Dermis blood vessel endothelial cell (primary cell): ENCODE measurements at places on chromosomes 2 and 18.

GRCh38 chr2:102037681-102038080 lies 45.9 kb downstream of the IL1R2 start:
- peak; percentile 33 for DNase-seq

DNA sequence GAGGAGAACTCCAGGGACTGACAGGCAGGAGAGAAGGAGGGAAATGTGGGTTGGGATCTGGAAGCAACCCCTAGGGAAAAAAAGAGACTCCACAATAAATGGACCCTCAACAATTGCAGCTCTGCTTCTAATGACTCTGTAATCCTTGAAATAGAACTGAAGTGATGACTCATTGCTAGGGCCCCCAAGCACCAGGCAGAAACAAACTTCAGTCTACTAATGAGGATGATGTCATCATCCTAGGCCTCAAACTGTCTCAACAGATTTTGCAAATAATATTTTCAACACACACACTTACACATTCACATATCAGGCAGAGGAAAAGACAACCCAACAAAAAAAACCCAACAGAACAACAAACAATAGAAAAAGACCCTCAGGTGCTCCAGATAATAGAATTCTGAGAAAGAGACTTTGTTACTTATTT lies 143.3 kb downstream of the HDAC4 start:
- peak; percentile 75 for DNase-seq

DNA sequence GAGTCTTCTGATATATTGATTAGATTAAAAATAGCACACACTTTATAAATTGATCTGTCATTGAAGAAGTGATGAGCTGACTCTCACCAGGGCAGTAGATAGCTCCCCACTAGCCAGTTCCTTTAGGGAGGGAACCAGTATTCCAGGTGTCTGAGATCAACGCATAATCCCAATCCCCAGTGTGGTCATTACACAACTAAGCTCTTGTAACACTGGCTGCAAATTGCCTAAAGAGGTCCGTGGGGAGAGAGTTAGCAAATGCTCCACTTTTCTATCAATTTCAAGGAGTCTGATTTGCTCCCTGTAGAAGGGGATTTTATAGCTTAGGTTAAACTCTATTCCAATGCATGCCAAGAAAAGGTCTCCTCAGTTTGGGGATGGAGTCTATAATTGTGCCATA lies 7.7 kb downstream of the SLC14A1 start:
- DNase-seq: no peak

DNA sequence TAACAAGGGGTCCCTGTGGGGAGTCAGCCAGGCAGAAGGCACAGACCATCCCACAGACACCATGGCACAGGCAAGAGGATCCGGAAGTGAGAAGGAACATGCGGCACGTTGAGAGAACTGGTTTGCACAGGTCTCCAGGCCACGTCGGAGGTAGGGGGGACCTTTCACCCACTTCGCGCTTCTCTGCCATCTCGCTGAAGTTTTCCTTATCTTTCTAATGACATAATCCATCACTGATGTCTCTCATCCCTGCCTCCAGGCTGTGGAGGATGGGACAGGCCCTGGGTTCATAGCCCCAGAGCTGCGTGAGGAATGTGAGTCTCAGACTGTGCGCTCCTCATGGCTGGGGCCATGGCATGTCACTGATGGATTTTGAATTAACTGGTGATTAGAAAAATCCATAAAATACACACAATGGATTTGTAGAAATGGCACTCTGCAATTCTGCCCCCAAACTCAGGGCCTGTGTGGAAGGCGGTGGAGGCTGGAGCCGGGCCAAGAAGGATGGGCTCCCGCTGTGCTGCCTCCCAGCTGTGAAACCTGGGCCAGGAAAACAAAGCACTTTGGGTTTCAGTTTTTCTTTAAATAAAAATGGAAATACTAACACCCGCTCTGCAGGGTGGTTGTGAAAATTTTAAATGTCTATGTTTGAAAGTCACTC lies 113.3 kb upstream of the ALKAL2 start:
- DNase-seq: no peak

DNA sequence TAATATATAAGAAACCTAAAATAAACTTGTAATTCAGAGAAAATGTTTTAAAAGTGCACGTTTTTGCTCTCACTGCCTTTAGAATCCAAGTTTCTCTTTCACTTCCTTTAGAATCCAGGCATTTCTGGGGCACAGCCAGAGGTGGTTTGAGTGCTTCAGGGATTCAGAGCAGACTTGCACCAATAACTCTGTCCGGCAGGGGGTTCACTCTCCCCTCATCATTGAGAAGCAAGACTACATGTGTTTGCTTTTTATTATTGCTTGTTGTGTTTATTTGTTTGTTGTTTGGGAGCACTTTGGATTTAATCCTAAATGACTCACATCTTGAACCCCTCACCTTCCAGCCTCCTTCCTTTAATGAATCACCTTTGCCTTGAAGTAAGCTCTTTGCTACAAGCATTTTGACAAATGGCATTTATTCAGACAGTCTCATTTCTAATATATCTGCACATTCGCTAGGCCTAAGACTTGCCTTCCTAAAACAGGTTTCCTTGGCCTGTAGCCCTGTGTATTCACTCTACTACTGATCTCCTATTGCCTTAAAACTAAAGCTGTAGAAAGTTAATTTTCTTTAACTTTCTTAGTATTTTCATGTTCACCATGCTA lies 233.5 kb upstream of the ATP5MC3 start:
- peak; percentile 68 for DNase-seq
